Stimulated activated CD8-positive, alpha-beta memory T cell treated with anti-CD3 and anti-CD28 coated beads, Interleukin-4, amount 100 ng/mL, for 1 hour (primary cell): ENCODE measurements at places on chromosomes 3 and 15.

DNA sequence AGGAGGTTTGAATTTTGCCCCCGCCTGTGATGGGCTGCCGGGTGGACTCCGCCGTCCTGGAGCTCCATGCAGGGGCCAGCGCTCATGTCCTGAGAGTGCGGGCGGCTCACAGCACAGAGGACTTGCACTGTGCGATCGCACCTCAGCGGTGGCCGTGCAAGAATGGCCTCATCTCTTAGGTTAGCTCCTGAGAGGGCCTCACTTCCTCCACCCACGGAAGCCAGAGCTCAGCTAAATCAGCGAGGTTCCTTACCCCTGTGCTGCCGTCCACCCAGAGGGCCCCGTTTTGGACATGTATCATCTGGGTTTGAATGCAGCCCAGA lies 72.0 kb upstream of the PCSK6 start:
- DNase-seq: no peak

DNA sequence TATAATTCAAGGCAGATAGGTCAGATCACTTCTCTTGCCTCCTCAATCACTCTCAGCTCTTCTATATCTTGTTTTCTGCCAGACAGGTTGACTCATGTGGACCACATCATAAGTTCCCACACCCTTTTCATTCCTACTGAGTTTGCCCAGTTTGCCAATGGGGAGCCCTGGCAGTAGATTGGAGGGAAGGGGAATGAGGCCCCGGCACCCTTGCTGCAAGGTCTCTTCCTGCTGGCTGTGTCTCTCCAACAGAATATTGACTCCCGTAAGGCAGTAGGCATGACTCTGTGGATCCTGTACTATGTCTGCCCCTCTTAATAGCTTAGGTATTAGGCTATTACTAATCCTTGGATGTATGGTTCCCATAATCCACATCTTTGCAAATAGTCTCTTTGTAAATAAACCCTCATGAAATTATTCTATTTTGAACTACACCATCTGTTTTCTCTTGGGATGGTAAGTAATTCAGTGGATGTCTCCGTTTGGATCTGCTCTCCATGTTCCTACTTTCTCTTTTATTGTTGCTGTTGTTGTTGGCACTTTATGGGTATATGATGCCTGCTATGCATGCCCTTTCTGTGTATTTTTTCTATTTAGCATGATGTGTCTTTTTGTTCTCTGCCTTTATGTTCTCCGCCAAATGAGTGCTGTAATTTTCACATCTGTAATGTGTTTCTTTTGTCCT lies 65.5 kb upstream of the DCBLD2 start:
- no peak for DNase-seq

DNA sequence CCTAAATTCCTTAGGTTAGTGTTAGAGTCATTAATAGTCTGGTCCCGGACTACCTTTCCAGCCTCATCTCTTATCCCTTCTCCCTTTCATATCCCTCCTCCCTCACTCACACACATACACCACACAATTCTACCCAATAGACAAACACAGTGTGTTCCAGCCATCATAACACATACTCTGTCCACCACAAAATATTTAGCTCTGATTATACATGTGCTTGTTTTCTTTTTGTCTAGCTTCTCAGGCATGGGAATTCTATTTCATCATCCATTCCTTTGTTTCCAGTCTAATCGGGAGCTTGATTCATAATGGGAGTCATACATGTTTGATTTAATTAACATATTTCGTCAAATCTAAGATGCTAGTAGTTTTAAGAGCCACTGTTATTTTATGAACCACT lies 161.8 kb upstream of the BFSP2 start:
- no peak for DNase-seq

- no peak for DNase-seq
Observed at GRCh38 chr15:57797568-57798267, 91.2 kb downstream of the POLR2M start.

DNA sequence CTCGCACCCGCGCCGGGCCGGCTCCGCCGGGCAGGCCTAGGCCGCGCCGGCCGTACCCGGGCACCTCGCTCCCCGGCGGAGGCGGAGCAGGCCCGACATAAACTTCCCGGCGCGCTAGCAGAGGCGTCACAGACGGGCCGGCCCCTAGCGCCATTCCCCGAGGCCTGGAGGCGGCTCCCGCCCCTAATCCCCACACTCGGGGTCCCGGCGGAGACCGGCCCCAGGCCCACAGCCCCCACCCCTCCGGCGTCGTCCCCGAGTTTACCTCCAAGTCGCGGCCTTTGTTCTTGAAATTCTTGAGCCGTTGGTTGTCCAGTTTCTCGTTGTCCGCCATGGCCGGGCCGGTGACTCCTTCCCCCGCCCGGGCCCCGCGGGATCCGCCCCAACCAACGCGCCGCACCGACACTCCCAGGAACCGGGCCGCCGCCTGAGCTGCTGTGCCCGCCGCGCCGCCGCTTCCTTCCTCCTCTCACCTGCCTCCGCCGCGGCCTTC lies 376 bp downstream of the KPNA4 start:
- DNase-seq: peak; percentile 32

GRCh38 chr3:104717828-104718196 lies 648.9 kb upstream of the ALCAM start:
- DNase-seq: no peak

GRCh38 chr3:189685860-189686259 lies 54.7 kb downstream of the TP63 start:
- DNase-seq: no peak

DNA sequence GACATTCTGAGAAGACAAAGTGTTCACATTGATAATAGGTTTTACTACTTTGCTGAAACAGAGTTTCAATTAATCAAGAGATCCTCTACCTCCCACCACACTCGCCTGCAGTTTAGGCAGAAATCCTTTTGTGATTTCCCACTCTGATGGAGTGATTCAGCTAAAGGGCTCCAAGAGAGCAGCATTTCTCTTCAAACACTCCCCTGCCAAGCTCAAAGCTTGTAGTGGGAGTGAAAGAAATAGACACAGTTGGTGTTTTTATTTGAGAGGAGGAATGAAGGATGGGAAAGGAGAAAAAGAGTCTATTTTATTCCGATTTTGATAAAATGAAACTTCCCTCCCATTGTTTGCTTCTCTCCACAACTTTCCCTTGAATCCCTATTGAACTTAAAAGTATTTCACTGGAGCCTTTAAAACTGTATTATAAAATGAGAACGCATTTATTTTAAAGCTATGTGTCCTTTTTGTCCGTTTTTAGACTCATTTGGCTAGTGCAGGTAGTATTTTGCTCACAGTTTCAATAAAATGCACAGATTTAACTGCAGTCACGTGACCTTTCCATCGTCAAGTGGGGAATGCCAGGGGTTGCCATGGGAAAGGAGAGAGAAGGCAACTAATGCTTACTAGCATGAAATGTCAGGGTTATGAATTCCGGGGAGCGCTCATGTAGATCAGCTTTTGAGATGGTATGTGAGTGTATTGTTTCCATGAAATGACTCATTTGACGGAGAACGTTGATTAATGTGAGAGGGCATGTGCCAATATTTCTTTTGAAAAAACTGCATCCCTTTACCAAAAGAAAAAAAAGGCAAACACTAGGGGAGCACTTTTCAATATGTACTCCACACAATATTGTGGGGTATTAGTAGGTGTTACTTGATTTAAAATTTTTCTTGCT lies 7.7 kb upstream of the OSBPL11 start:
- no peak for DNase-seq

DNA sequence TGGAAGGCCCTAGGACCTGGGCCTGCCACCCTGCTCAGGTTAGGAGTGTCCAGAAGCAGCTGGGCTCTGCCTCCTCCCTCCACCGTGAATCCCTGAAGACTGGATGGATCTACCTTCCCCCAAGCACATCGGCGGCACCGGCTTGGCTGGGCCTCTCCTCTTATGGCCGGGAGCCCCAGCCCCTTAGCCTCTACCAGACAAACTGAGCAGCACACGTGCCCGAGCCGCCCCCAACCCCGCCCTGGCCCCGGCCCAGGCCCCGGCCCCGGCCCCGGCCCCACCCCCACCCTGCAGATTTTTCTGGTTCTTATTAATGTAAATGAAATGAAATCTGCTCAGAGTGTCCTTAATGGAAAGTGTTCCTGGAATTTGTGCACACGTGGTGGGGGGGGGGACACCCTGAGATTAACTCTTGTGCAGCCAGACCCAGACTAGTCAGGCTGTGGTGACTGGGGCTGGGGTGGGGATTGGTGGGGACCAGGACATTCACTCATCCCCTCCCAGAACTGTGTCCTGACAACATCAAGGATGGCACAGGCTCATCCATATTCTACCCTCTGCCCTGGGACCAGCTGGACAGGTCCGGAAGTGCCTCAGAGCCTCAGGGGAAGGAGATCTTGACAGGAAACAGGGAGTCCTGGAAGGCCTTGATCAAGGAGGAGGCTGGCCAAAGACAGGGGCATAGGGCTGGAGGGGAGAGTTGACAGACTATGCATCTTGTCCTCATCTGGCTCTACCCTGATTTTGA lies 30.9 kb upstream of the SEMA3F start:
- DNase-seq: no peak
